ENCODE measurements at places on chromosomes 7 and 10. TPM values are rescaled to one million over a fixed set of nuclear protein-coding genes. Genes with fewer than 3 reads are reported as not detected.

DNA sequence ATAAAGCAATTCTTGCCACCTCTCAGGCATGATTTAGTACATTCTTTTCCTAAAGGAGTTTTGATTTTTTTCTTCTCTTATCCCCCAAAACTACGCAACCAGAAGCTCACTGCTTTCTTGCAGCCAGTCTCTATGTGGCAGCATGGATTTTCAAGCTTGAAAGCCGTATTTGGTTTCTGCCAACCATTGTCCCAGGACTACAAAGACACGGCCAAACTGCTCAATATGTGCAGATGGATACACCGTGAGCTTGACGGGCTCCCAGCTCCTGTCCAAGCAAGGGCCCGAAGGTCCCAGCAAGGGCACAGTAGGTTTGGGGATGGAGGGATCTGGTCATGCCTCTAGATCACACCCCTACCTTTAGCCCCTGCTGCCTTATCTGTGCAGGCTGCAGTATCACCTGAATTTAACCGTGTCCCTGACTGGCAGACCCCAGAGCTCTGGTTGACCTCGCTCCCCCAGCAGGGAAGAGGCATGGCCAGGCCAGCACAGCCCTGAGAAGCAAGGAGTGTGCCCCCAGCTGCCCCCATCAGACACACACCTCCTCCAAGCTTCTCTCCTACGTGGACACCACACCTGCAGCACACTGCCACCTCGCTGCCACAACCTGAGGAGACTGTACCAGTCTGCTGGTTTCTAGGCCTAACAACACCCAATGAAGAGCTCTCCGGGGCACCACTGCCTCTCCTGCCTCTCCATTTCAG is 86.8 kb downstream of the COBL start:
- no peak for DNase-seq

ZPBP gene
- not detected for total RNA-seq

KAZALD1 gene
- 6.7 TPM for total RNA-seq

DNA sequence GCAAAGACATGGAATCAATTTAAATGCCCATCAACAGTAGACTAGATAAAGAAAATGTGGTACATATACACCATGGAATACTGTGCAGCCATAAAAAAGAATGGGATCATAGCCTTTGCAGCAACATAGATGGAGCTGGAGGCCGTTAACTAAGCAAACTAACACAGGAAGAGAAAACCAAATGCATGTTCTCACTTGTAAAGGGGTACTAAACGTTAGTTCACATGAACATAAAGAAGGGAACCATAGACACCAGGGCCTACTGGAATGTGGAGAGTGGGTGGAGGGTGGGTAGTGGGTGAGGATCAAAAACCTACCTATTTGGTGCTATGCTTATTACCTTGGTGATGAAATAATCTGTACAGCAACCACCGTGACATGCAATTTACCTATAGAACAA is 78.4 kb upstream of the GSDME start:
- DNase-seq: no peak

DNA sequence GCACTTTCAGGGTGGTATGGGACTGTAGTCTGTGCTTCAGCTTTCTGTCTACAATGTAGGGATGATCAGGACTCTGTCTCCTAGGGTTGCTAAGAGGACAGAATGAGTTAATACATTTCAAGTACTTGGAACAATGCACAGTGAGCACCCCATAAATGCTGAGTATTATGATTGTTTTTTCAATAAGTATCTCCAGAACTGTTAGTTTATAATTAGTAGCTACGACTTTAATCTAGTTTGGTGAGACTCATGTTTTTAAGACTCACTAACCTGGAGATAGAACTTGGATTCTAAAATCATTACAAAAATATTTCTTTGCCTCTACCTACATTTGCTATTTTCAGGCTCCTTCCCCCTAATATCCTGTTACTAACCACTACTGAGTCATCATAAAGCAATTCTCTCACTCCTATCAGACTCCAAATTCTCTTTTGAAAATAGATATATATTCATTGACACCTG is 95.3 kb downstream of the CPED1 start:
- DNase-seq: no peak

AMPH gene
- 0.63 TPM for total RNA-seq

- DNase-seq: no peak
Measured at GRCh38 chr7:96415293-96415940, 93.5 kb upstream of the SLC25A13 start.
